GM12878 (cell line): ENCODE measurements at places on chromosomes 2 and 18.

DNA sequence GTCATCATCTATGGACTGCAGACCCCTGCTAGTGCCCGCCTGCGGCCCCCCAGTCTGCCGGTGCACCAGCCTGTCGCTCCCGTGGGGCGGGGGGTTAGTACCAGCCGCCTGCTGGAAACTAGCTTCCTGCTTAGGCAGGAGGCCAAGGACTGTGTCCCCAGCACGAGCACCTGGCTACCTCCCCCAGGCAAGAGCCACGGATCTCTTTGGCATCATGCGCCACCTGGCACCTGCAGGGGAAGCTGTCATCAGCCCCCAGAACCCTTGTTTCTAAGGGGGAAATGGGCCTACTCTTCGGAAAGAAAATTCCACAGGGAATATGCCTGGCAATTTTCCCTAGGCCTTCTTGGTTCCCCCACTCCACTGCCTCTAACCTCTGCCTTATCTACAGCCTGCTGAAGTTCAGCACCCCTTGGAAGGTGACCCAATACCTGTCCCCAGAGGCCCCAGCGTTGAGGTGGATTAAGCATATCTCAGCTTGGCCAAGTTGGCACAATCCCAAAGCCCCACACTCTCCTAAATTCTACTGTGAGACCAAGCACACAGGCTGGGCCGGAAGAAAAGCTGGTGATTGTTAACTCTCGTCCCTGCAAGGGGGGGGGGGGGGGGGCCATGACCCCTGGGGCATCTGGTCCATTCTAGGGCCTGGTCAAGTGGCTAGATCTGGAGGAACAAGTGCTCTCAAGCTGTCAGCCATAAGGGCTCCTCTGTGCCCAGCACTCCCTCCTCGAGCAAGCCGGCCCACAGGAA lies 62.0 kb upstream of the POMC start:
- DNase-seq, result no peak

- DNase-seq, result no peak
Observed at GRCh38 chr2:164954186-164954585, 1.1 kb downstream of the SLC38A11 start.

- DNase-seq, result no peak
Observed at GRCh38 chr18:74525741-74526140, 8.6 kb upstream of the CNDP1 start.

- DNase-seq, result peak; percentile 82
Observed at GRCh38 chr18:23228102-23229061, 93.1 kb downstream of the CABLES1 start.

GRCh38 chr2:19878268-19879046 lies 23.3 kb downstream of the TTC32 start:
- DNase-seq, result no peak

DNA sequence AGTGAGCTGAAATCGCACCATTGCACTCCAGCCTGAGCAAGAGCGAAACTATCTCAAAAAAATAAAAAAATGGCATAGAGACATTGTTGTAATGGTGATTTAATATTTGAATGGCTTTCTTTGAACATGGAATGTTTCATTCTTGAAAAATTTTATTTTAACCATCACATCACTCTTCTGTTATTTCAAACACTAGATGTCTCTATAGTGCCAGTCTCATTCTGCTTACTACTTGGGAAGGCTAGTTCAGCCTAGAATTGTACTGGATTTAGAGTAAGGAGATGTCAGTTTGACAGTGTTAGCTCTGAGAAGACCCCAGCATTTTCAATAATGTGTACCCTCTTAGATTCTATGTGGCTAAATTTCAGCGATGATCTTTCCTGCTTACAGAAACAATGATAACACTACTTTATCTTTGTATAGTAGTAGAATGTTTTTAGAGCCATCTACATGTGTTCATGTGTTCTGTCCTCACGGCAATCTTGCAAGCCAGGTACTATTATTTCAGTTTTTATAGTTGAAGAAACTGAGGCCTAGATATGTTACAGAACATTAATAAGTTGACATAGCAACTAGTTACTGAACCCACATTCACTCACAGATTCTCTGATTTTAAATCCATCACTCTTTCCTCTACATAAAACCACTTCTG lies 142.9 kb upstream of the ZSWIM2 start:
- no peak for DNase-seq

- DNase-seq, result no peak
Observed at GRCh38 chr18:35619464-35619863, 37.9 kb downstream of the GALNT1 start.

- DNase-seq, result peak; percentile 71
Observed at GRCh38 chr18:48934723-48935432, 15.9 kb downstream of the SMAD7 start.

- DNase-seq, result no peak
Observed at GRCh38 chr2:42651057-42651456, 82.6 kb downstream of the MTA3 start.

GRCh38 chr2:219642069-219642454 lies 14.6 kb downstream of the SLC4A3 start:
- no peak for DNase-seq

- DNase-seq, result no peak
Observed at GRCh38 chr2:235287375-235287733, 206.5 kb upstream of the AGAP1 start.

DNA sequence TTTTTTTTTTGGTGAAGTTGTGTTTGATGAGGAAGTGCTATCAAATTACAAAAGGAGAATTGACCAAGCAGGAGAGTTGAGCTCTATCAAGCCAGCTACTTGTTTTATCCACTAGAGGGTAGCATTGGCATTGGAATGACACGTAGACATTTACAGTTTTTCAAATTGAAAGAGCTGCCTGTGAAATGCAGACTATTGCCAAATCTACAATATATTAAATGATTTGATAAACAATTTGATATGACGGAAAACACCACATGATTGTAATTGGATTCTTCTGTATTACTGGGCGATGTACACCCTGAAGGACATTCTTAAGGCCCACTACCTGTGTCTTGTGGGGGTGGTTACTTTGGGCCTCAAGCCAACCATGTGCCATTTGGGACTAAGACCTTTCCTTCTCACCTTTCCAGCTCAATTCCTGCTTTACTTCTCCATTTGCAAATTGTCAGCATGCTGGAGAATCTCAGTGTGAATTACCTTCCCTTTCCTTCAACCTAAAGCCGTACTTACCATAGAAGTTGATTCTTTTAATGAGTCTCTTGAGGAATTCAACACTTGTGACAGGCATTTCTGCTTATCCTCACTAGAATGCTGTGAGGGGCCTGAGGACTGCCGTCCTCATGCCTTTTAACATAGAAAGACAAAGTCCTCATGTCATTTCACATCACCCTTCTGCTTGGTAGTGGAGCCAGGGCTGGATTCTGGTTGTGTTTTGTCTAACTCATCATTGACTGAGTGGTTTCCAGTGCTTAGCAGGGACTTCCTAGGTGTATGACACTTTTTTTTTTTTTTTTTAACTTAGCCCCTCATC lies 134.8 kb upstream of the THUMPD2 start:
- DNase-seq, result peak; percentile 7
